ENCODE measurements at places on chromosomes 3 and 15.

DNA sequence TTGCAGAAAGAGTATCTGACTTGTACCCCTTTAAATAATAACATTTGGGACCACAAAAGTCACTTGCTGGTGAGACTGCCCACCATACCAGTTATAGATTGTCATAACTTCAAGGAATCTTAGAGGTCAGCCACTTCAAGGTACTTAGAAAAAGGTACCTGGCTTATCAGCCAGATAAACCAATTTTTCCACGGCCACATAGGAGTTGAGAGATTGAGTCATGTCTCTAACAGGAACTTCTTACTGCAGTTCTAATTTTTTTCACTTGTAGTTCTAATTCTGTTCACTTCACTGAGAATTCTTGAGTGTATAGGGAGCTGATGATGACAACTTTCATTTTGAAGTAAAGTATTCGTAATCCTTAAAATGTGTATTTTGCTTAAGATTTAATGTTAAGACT is 317.1 kb upstream of the CBLB start:
- no peak for DNase-seq

DNA sequence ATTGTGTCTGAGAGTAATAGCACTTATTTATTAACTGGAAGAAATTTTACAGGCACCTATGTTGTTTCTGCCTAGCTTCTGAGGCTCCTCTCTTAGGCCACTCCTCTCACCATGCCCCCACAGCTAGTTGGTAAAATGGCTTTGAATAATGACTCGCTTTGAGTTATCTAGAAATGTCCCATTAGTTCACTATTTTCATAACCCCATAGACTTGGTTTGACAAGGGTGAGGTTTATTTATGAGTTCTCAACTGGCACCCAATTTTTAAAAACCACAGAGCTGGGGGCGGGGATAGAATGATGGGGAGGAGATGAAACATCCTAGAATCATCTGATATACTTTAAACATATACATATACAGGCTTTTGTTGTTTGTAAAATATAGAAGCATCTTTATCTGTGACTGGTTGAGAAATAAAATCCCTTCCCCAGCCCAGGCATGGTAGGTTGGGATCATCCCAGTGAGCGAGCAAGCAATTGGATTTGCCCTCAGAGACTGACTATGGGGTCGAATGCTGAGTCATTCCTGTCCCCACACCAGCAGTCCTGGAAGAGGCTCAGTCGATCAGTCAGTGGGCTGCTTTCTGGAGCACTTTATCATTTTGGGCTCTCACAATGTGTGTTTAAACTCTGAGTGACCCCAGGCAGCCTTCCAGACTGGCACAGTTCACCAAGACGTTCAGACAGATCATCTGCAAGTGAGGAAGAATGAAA is 60.2 kb upstream of the TSEN2 start:
- DNase-seq = no peak

- DNase-seq = peak; percentile 3
These were observed 4.7 kb upstream of the DIS3L start for GRCh38 chr15:66288551-66289185.

- DNase-seq = no peak
These were observed 108.9 kb downstream of the ANO10 start for GRCh38 chr3:43512754-43513404.

DNA sequence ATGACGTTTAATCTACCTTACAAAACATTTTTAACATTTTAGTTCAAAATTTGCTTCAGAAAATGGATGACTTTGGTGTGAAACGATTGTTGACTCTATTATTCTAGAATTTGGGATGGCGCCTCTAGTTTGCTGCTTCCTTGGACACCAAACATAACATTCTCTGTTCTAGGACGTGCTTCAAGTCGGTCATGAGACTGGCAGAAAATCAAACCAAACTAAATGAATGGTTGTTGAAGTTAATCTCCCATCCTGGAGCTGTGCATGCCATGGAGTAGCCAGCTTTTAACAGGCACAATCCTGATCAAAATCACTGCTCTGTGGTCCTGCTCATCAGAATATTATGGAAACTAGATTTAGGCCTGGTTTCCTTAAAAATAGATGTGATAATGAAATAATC is 9.6 kb upstream of the LRRFIP2 start:
- no peak for DNase-seq

GRCh38 chr3:140128217-140128616 is 193.2 kb downstream of the CLSTN2 start:
- DNase-seq = no peak

Measured in OCI-M1 (cell line).